ENCODE measurements at places on chromosomes 5 and 9. TPM values are rescaled to one million over a fixed set of nuclear protein-coding genes. Genes with fewer than 3 reads are reported as not detected.
A peak's percentile ranks its signal among the peaks of the same experiment; 100 is the strongest.

DNA sequence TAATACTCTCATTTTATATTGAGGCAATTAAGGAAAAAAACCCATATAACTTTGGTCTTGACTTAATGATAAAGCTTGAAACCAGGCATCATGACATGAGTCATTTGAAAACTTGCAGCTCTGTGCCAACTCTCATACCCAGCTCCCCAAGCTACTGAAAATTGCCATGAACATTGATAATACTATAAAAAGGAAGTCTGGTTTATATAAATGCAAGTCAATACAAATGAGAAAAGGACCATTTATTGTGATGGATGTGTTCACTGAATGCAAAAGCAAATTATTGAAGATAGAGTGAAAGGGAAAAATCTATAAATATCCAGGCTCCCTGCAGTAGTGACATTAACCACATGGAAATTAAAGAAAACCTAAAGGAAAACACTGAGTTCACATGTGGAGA lies 116.3 kb downstream of the DEPDC1B start:
- H3K27me3 ChIP-seq = no peaks in the 10 kb centered on the region
- peaks cover 19% of the 10 kb centered on the region for H3K36me3 ChIP-seq
- no peaks in the 10 kb centered on the region for H3K4me1 ChIP-seq
- H3K27ac ChIP-seq = no peak overlapping the region
- DNase-seq = no peak
- H3K4me3 ChIP-seq = no peak overlapping the region

DNA sequence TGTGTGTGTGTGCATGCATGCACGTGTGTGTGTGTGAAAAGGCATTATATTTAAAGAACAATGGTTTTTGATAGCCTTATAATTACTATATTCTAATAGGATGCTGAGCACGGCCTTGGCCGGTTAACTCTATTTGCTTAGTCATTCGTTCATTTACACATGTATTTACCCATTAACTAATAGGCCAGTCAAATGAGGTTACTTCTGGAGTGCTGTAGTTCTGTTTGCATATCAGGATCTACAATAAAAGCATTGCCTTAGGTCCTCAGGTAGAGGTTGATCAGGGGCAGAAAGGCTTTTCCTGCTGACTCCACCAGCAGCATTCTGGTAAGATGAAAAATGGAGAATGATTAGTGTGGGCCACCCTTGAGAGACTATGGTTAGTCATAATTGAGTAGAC lies 219.0 kb downstream of the COMMD10 start:
- H3K27ac ChIP-seq = no peak overlapping the region
- no peak for DNase-seq
- no peaks in the 10 kb centered on the region for H3K27me3 ChIP-seq
- peaks cover 18% of the 10 kb centered on the region for H3K4me1 ChIP-seq

- no peak overlapping the region for H3K4me3 ChIP-seq
- peaks cover 8% of the 10 kb centered on the region for H3K36me3 ChIP-seq
- DNase-seq = no peak
- H3K4me1 ChIP-seq = no peaks in the 10 kb centered on the region
Measured at GRCh38 chr5:6592601-6593000, 40.2 kb downstream of the NSUN2 start.

GRCh38 chr9:88230612-88231011 lies 92.3 kb upstream of the SPATA31C2 start:
- no peak for DNase-seq
- no peaks in the 10 kb centered on the region for H3K27me3 ChIP-seq
- H3K4me1 ChIP-seq = peaks cover 7% of the 10 kb centered on the region

DNA sequence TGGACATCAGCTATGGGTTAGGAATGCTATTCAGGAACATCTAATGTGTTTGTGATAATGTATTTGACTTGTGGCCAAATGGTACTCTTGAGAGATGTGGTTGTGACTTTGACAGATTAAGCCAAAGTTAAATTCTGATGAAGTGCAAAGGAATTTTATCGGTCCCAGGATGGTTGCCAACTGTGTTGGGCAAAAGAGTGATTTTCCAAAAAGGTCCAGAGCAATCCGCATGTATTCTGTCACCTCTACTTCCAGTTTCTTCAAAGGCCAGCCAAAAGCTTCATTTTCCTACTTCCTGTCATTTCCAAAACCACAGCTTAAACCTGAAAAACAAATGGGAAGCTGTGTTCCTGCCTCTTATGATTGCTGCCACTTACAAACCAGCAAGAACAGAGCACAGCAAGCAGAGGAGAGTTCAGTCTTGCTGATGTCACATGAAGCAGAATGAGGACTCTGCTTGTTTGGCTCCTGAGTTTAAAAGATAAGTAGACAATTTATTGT lies 59.8 kb downstream of the MARCHF3 start:
- DNase-seq = no peak
- H3K27me3 ChIP-seq = no peaks in the 10 kb centered on the region
- no peak overlapping the region for H3K4me3 ChIP-seq
- peaks cover 45% of the 10 kb centered on the region for H3K4me1 ChIP-seq

DNA sequence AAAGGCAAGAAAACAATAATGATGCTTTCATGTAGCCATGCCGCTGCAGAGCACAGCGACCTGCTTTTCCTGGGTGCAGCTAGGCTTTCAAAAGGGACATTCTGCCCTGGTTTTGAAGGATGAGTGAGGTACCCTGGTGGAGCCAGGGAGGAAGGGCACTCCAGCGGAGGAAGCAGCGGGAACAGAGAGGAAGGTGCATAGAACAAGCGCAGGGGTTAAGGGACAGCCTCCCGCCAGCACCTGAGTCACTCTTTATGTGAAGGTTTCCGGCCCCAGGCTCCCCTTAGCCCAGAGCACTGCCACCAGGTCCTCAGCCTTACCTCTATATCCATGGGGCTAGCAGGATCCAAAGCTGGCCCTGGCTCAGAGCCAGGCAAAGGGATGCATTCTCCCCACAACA lies 221.1 kb downstream of the CDK5RAP2 start:
- no peak for DNase-seq
- no peaks in the 10 kb centered on the region for H3K27me3 ChIP-seq
- H3K4me1 ChIP-seq = peaks cover 5% of the 10 kb centered on the region

DNA sequence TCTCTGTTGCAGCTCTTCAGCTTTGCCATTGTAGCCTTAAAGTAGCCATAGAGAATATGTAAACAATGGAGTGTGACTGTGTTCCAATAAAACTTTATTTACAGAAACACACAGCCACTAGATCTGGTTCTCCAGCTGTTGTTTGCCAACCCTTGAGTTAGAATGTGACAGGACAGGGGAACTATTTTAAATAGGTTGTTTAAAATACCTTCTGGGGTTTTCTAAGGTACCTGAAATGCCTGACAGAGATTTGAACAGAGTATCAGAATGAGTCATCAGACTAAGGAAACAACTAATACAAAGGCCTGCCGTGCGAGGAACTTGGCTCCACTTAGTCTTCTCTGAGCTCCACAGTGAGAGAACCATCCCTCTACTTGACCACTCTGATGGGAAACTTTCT lies 85.4 kb downstream of the HSD17B4 start:
- no peak overlapping the region for H3K4me3 ChIP-seq
- H3K36me3 ChIP-seq = peaks cover 54% of the 10 kb centered on the region

- no peaks in the 10 kb centered on the region for H3K4me1 ChIP-seq
- H3K27ac ChIP-seq = no peak overlapping the region
- H3K4me3 ChIP-seq = no peak overlapping the region
- peaks cover 9% of the 10 kb centered on the region for H3K36me3 ChIP-seq
- no peaks in the 10 kb centered on the region for H3K27me3 ChIP-seq
Measured at GRCh38 chr9:136310273-136311030, 6.6 kb upstream of the CCDC187 start.

- H3K27me3 ChIP-seq = no peaks in the 10 kb centered on the region
- H3K4me3 ChIP-seq = no peak overlapping the region
- H3K36me3 ChIP-seq = peaks cover 3% of the 10 kb centered on the region
- DNase-seq = no peak
Measured at GRCh38 chr5:163995206-163995605, 489.8 kb downstream of the MAT2B start.

- DNase-seq = no peak
- H3K27me3 ChIP-seq = peaks cover 68% of the 10 kb centered on the region
- no peaks in the 10 kb centered on the region for H3K36me3 ChIP-seq
- H3K4me1 ChIP-seq = peaks cover 16% of the 10 kb centered on the region
- no peak overlapping the region for H3K4me3 ChIP-seq
- no peak overlapping the region for H3K27ac ChIP-seq
Measured at GRCh38 chr5:168827636-168828035, 248.5 kb upstream of the PANK3 start.

GRCh38 chr9:138072161-138072842 lies 194.7 kb downstream of the CACNA1B start:
- peak overlapping the region; percentile 46 for H3K27ac ChIP-seq
- no peak overlapping the region for H3K4me3 ChIP-seq
- no peaks in the 10 kb centered on the region for H3K27me3 ChIP-seq
- H3K36me3 ChIP-seq = peaks cover 2% of the 10 kb centered on the region

GRCh38 chr9:35203528-35203927 lies 41.7 kb downstream of the UNC13B start:
- no peaks in the 10 kb centered on the region for H3K27me3 ChIP-seq
- no peak overlapping the region for H3K4me3 ChIP-seq
- DNase-seq = no peak
- no peaks in the 10 kb centered on the region for H3K4me1 ChIP-seq
- H3K27ac ChIP-seq = no peak overlapping the region
- peaks cover 59% of the 10 kb centered on the region for H3K36me3 ChIP-seq

DNA sequence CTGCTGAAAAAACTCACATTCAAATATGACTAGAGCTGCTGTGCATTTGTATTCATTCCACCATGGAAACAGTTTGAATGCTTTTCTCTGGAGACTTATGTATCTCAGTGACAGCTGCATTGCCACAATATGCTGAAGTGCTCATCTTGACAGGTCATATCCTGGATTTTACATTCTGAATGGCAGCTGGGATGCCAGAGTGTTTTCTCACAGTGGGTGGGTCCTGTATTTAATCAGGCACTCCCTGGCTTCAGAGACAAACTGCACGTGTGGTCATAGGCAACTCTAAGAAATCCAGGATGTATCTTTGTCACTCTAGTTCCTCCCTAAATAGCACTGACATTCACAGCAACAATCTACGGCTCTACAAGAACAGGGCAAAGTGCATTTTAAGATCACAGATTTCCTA lies 75.6 kb downstream of the ST8SIA4 start:
- no peak for DNase-seq
- H3K4me1 ChIP-seq = peaks cover 40% of the 10 kb centered on the region
- no peaks in the 10 kb centered on the region for H3K27me3 ChIP-seq
- H3K27ac ChIP-seq = no peak overlapping the region

The CDH9 gene
- 0.21 TPM for total RNA-seq

The PRR16 gene
- 0.42 TPM for total RNA-seq

The ADRB2 gene
- 1.2 TPM for total RNA-seq

The DMAC1 gene
- total RNA-seq = 71.2 TPM

Measured in WTC11 (cell line).